ENCODE measurements at places on chromosomes 5 and 9.

DNA sequence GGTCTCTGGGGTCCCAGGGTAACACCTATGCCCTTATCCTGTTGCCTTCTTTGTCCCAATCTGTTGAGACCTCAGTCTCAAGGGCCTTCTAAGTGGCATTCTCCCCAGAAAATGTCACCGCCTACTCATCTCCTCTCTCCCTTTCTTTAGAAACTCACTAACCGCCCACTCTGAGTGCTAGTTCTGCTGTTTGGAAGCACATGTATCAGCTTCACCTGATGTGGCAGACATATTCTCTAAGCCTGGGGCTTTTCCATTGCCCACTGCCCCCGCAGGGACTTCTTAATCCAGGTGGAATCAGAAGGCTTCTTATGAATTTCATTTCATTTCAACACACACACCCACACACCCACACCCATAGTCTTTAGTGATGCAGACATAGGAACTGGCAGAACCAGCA lies 165.1 kb downstream of the ASTN2 start:
- DNase-seq = no peak

- DNase-seq = no peak
Measured at GRCh38 chr5:126198531-126198930, 224.7 kb upstream of the GRAMD2B start.

GRCh38 chr5:58133631-58134296 lies 326.1 kb downstream of the PLK2 start:
- no peak for DNase-seq

GRCh38 chr5:167699432-167699831 lies 592.0 kb upstream of the WWC1 start:
- DNase-seq = no peak

DNA sequence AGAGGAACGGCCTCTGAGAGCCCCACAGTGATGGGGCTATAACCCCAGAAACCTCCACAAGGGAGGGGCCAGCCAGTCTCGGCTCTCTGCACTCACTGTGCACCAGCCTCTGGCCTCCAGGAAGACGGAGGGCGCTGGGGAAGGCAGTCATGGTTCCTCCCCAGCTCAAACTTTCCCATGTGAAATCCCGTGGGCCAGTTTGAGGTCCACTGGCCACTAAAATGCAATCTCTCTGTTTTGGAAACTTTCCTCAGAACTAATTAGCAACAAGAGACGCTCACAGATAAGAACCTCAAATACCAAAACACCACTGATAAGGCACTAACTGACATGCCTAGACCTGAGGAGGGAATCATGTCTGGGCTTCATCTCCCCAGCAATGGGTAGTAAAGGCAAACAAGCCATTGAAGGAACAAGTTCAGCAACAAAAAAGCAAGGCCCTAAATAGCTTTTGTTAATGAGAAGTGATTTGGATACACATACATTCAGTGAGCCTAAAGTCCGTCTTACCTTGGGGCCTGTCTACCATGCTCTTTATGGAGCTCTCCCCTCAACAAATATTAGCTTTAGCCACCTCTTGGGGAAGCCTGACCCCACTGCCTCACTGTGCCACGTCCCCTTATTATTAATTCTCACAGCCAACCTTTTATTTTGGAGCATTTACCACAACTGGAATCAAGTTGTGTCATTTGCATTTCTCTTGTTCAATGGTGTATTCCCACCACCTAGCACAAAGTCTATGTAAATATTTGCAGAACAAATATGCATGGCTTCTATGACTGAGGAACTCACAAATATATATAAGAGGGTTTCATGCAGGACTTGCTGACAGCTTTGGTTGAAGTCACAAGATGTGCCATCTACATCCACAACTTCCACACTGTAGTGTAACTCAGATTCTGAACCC lies 56.1 kb upstream of the GLRX start:
- DNase-seq = no peak

DNA sequence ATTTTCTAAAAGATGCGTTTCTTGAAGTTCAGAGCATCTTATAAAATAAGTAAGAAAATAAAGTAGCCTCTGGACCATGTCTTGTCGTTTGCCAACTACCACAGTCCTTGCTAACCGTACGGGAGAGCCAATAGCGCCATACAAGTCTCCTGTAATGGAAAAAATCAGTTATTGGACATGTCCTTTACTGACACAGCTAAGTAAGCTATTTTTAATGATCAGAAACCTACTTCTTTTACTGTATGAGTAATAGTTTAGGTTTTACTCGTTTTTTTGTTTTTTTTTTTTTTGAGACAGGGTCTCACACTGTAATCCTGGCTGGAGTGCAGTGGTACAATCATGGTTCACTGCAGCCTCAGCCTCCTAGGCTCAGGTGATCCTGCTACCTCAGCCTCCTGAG lies 37.7 kb upstream of the RAPGEF6 start:
- DNase-seq = no peak

- DNase-seq = no peak
Measured at GRCh38 chr5:137098663-137099062, 400.5 kb downstream of the SPOCK1 start.

DNA sequence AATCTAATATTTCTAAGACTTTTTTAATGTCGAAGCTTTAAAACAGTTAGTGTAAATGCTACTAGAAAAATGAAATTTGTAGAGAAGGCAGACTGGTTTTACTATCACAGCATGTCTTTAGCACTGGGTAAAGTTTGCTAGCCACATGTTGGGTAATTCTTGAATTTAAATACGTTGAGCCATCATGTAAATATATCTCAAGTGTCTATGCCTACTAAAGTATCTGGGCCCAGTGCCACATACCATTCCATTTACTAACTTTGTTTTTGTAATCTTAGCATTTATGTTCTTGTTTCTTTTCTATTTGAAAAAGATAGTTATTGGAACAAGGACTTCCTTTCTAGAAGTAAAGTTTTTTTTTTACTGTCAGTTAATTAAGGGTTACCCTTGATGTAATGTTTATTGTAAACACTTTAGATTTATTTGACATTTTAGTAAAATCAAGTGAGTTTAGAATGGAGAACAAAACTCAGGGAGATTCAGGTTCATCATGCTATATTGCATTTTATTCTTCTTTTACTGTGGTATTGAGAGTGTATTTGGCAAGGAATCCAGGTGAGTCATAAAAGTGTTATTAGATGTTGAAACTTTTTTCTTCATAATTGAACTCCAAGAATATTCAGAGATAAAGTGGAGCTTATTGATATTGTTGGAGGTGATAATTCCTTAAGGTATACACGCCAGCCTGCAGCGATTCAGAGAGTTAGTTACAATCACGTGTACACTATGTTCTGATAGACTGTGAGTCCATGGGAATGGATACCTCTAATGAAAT lies 182.4 kb downstream of the CCDC171 start:
- no peak for DNase-seq

DNA sequence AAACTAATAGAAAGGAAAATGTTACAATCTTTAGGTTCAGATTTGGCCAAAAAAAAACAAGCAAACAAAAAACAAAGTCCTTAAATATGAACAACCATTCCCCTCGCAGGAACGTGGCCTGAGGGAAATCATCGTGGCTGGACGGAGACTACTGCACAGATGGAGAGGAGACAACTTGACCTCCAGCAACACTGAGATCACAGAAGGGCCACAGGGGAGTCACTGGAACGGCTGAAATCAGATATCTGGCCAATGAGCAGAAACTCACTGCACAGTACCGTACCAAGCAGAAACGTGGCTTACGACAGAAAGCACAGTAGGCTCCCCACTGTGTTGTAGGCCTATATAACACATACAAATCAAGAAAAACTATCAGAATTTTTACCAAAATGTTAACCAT lies 27.7 kb downstream of the CAMSAP1 start:
- no peak for DNase-seq

GRCh38 chr9:17484906-17485305 lies 94.0 kb upstream of the SH3GL2 start:
- no peak for DNase-seq

DNA sequence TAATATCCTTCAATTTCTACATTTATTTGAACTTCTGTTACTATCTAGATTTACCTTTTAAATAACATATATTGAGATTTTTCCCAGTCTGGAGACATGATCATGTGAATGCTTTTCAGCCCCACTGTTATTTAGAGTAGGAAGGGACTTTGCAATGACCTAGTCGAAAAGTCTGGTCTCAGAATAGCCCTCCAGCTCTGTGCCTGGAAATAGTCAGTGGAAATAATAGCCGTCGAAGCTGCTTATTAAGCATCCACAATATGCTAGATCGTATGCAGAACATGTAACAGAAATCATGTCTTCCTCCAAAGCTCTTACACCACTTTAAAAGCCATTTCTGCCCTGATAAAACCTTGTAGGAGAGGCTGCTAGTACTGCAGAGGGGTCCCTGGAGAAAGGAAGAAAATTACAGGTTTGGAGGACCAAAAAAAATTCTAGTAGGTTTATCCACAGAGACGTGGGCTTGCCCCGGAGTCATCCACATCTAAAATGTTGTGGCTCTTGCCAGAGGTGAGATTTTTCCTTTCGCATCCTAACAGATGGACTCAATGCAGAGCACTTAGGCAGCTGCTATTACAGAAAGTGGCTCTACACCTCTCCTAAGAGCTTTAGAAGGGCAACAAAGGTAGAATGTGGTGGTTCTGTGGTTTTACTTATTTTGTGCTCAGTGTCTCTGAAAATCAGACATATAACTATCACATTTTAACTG lies 2.5 kb upstream of the FGF1 start:
- DNase-seq = no peak

GRCh38 chr9:87197349-87198130 lies 250.2 kb upstream of the GAS1 start:
- DNase-seq = no peak

- DNase-seq = no peak
Measured at GRCh38 chr9:117703537-117703936, 666 bp upstream of the TLR4 start.

DNA sequence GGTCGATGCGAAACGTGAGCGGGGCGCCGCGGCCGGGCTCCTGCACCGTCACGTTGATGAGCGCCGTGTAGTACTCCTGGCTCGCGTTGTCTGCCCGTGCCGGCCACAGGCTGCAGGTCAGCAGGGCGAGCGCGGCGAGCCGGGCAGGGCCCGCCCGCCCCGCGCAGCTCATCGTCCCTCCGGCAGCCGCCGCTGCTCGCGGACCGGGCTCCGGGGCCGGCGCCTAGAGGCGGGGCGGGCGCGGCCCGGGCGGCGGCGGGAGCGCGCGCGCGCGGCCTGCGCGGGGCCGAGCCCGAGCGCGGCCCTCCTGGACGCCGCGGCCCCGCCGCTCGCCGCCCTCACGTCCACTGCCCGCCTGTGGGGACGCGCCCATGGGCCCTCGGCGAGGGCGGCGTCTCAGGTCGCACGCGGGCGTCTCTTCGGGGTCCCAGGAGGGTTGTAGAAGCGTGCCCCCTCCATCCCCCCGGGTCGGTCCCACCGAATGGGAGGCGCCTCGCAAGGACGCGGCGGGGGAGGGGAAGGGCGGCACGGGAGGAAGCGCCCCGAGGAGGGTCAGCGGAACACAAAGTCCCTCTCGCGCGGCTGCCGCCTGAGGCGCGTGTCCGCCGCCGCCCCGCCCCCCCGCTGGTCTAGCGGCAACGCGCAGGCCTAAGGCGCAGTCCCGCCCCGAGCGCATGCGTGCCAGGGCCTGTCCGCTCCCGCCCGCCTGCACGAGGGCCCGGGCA lies at the start of gene RNF130:
Gene RNF130 (minus strand): TSS at position 229 of the 725 bp plus-strand sequence. CDS start 57 bp downstream, at position 172.
- peak; percentile 85 for DNase-seq

DNA sequence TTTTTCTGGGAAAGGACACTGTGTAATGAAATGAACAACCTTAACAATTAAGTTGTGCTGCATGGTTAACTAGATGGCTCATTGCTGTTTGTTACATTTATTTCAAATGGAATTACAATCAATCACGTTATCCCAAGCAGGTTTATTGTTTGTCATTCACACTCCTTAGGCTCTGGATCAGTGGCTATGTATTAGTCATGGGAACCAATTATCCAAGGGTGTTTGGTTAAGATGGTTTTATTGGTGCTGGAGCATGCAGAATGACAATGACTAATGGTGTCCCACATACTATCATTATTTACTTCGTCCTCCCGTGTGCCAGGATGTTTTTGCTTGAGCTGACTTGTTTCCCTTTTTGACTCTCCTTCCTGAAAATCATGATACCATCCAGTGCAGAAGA lies 10.6 kb upstream of the TRPC7 start:
- no peak for DNase-seq

GRCh38 chr5:27830546-27830945 lies 792.2 kb upstream of the CDH9 start:
- DNase-seq = no peak

DNA sequence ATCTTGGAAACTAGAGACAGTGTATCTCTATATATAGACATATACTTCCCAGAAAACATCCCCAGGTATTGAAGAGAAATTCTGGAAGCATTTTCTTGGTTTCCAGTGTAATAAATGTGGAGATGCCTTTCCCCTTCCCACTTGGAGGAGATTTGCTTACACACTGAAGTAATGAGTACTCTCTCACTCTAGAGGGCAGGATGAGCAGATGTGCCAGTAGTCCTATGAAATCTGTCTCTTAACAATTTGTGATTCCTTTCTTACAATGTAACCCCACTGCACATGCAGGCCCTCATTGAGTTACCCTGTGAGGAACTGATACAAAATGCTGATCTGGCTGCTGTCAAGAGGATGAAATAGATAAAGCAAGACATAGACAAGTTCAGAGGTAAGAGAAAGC lies 567.2 kb downstream of the SLCO4C1 start:
- DNase-seq = no peak

DNA sequence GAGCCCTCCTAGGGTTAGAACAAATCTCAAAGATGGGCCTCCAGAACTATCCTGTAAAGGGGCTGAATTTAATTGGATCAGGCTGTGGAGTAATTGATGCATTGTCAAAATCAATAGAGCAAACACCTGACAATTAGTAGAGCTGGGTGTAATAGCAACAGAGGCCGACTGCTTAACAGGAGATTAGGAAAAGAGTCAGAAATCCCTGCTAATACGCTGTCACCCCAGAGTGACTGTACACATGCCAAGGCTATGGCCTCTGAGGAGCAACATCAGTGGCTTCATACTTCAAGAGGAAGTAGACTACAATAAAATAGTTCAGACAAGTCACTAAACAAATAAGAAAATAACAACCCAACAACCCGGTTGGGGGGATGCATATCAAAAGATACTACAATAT lies 18.7 kb upstream of the GRPEL2 start:
- DNase-seq = no peak

GRCh38 chr5:43592363-43592762 lies 10.6 kb upstream of the NNT start:
- no peak for DNase-seq

GRCh38 chr5:116379306-116379705 lies 195.3 kb downstream of the SEMA6A start:
- no peak for DNase-seq

GRCh38 chr5:136251502-136252169 lies 58.7 kb upstream of the SMIM32 start:
- DNase-seq = no peak

DNA sequence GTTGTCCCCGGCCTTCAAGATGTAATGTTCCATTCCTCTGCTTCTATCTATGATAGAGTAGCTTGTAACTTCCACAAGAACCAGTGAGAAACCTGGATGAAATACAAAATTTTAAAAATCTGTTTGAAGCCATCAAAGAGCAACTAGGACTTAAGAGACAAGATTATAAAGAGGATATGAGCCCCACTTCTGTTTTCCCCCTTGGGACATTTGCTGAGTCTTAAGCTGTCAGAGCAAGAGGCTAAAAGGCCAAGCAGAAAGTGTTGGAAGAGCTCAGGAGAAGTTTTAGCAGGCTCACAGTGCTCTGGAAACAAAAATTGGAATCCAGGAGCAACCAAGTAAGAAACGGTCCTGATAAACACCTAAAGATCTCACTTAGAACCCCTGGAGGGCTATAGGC lies 76.1 kb downstream of the ADRB2 start:
- no peak for DNase-seq

GRCh38 chr9:131658377-131659129 lies 81.3 kb downstream of the RAPGEF1 start:
- DNase-seq = no peak

GRCh38 chr9:71783120-71783523 lies 14.8 kb upstream of the CEMIP2 start:
- peak; percentile 89 for DNase-seq

GRCh38 chr5:127412698-127413097 lies 104.7 kb upstream of the PRRC1 start:
- DNase-seq = no peak
